GM23248 (cell line): ENCODE measurements at places on chromosomes 5 and 9. TPM values are rescaled to one million over a fixed set of nuclear protein-coding genes. Genes with fewer than 3 reads are reported as not detected.

The CCL27 gene
- total RNA-seq = not detected in 2 replicates

The IL7R gene
- 12.6 and 16.9 TPM in 2 replicates for total RNA-seq

The FRRS1L gene
- under 0.01 TPM in 1 of 2 replicates, not detected in the other for total RNA-seq

The PRSS3 gene
- total RNA-seq = 15.1 and 30.7 TPM in 2 replicates

DNA sequence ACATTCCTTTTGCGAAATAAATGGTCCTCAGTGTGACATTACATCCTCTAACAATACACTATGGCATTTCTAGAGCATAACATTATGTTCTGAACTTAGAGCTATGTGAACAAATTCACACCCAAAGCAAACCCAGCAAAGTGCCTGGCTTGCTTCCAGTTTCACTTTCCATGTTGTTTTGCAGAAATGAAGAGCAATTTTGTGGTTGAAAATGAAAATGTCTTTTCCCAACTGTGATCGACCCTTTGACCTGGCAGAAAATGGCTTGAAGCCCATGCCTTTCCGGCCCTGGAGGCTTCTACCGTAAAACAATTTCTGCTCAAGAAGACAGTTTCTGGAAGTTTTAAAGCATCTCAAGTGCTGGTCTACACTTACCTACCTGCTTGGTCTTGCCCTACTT, 344.7 kb upstream of the RGMB start:
- H3K36me3 ChIP-seq = no peaks in the 10 kb centered on the region
- H3K27me3 ChIP-seq = no peaks in the 10 kb centered on the region
- peaks cover 48% of the 10 kb centered on the region for H3K4me1 ChIP-seq
- H3K27ac ChIP-seq = no peak overlapping the region

DNA sequence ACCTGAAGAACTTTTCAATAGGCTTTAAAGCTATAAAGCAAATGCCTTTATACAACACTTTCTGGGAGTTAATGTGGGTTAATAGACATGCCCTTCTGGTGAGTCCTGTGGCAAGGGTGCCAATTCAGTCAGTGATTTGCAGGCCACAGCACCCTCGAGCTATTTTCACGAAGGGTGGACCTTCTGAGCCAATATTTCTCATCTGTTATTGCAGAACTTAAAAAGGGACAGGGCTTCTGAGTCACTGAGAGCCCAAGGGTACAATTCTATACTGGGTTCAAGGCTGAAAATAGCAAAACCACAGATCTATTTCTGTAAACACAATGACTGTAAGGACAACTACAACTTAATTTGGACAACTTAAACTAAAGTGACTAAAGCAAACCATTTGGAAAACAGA, 92.8 kb downstream of the GABRG2 start:
- no peaks in the 10 kb centered on the region for H3K27me3 ChIP-seq
- no peak for DNase-seq
- no peaks in the 10 kb centered on the region for H3K36me3 ChIP-seq
- H3K4me3 ChIP-seq = no peak overlapping the region
- no peaks in the 10 kb centered on the region for H3K4me1 ChIP-seq
- H3K27ac ChIP-seq = no peak overlapping the region

DNA sequence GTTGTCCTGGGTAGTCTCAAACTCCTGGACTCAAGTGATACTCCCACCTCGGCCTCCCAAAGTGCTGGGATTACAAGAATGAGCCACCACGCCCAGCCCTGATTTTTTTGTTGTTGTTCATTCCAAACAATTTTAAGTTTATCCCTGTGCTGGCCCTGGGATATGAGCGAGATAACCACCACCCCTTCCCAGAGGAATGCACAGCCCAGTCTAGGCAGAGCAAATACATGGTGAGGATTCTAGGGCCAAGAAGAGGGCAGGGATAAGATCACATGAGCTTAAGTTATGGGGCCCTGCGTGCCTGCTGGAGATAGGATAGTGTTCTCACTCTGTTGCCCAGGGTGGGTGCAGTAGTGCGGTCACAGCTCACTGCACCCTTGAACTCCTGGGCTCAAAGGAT, 21.0 kb upstream of the TOR1B start:
- H3K27ac ChIP-seq = no peak overlapping the region
- no peaks in the 10 kb centered on the region for H3K36me3 ChIP-seq
- H3K27me3 ChIP-seq = no peaks in the 10 kb centered on the region
- H3K4me1 ChIP-seq = peaks cover 27% of the 10 kb centered on the region
- DNase-seq = no peak

- H3K27ac ChIP-seq = no peak overlapping the region
- H3K4me3 ChIP-seq = no peak overlapping the region
- no peaks in the 10 kb centered on the region for H3K36me3 ChIP-seq
- no peaks in the 10 kb centered on the region for H3K27me3 ChIP-seq
Measured at GRCh38 chr5:82354543-82354942, 76.4 kb upstream of the RPS23 start.
